Hepatocyte (in vitro differentiated cells): ENCODE measurements at places on chromosomes 1 and 21. TPM values are rescaled to one million over a fixed set of nuclear protein-coding genes. Genes with fewer than 3 reads are reported as not detected.
A peak's percentile ranks its signal among the peaks of the same experiment; 100 is the strongest.

DNA sequence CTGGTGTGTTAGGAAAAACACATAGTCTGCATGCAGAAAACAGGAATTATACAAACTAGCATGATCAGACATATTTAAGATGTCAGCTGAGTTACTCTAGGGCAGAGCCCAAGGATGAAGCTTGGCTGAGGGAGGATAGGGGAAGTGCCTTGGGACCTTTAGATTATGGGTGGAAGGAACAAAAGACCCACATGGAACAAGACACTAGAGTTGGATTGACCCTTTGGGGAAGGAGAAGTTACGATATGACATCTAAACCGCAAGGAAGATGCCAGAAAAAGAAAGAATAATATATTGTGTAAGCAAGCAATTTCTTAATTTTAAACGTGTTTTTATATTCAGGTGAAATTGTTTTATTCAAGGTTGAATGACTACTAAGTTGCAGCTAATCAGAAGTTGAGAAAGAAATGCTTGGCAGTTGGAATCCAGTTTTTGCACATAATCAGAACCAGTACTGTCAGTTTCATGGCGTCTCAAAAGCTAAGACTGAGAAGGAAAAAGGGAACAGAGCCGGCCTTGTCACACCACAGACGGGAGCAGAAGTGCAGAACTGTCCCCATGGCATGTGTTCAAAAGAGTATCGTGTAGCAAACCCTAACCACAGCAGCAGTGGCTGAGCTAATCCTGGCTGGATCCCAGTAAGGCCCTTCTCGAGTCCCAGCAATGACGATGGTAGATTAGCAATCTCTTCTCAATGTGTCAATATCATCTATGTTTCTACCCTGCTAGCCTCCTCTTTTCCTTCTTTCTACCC is 31.2 kb upstream of the IFNAR2 start:
- H3K27me3 ChIP-seq: no peaks in the 10 kb centered on the region
- no peaks in the 10 kb centered on the region for H3K36me3 ChIP-seq
- DNase-seq: no peak
- H3K4me1 ChIP-seq: peaks cover 11% of the 10 kb centered on the region

GRCh38 chr1:111190931-111191451 is 9.5 kb downstream of the DENND2D start:
- DNase-seq: peak; percentile 64
- no peak overlapping the region for H3K4me3 ChIP-seq
- peaks cover 46% of the 10 kb centered on the region for H3K4me1 ChIP-seq
- H3K36me3 ChIP-seq: no peaks in the 10 kb centered on the region
- H3K27me3 ChIP-seq: no peaks in the 10 kb centered on the region

DNA sequence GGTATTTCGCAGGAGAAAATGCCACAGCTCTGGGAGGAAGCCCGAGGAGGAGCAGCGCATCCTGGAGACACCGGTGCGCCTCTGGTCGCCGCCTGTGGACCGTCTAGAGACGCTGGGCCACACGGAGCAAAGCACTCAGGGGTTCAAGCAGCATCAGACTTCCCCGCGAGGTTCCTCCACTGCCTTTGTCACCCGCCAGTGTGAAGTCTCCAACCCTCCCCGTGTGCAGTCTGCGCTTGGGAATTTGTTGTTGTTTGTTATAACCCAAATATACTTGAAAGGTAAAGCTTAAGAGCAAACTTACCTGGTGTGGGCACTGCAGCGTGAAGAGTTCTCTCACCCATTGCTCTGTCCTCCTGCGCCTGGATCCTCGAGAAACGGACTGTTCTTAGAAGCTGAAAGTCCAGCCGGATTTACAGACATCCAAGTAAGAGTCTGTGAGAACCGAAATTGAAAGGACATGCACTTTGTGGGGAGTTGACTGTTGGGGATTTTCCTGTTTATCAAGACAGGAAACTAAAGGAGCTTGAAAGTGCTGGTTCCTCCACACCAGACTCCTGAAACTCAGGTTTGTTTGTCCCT is at the start of gene GBP4:
TSS of gene GBP4 (minus strand) at position 452 of the 582 bp plus-strand sequence. CDS start at position 344, 108 bp downstream.
- no peaks in the 10 kb centered on the region for H3K36me3 ChIP-seq
- H3K27ac ChIP-seq: no peak within 1 kb of the TSS
- no peaks in the 10 kb centered on the region for H3K4me1 ChIP-seq
- no peak within 1 kb of the TSS for H3K4me3 ChIP-seq

DNA sequence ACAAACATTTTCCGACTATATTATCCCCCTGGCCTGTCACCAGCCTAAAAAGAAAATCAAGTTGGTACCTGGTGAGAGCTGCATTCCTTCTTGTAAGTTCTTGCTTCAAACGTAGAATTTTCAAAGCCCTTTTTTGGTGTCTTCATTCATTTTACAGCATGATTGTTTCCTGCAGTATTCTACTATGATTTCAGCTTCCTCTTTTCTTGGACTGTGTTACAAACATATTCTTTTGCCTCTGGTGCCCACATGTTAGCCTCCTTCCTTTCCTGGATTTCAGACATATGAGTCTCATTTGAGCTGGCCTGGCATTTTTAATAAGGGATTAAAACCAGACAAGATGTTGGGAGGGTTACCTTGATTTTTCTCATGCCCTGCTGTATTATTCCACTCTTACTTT is 142.5 kb downstream of the PIGK start:
- H3K27me3 ChIP-seq: no peaks in the 10 kb centered on the region
- H3K4me3 ChIP-seq: no peak overlapping the region
- no peaks in the 10 kb centered on the region for H3K36me3 ChIP-seq
- H3K4me1 ChIP-seq: no peaks in the 10 kb centered on the region
- H3K27ac ChIP-seq: no peak overlapping the region
- DNase-seq: no peak

DNA sequence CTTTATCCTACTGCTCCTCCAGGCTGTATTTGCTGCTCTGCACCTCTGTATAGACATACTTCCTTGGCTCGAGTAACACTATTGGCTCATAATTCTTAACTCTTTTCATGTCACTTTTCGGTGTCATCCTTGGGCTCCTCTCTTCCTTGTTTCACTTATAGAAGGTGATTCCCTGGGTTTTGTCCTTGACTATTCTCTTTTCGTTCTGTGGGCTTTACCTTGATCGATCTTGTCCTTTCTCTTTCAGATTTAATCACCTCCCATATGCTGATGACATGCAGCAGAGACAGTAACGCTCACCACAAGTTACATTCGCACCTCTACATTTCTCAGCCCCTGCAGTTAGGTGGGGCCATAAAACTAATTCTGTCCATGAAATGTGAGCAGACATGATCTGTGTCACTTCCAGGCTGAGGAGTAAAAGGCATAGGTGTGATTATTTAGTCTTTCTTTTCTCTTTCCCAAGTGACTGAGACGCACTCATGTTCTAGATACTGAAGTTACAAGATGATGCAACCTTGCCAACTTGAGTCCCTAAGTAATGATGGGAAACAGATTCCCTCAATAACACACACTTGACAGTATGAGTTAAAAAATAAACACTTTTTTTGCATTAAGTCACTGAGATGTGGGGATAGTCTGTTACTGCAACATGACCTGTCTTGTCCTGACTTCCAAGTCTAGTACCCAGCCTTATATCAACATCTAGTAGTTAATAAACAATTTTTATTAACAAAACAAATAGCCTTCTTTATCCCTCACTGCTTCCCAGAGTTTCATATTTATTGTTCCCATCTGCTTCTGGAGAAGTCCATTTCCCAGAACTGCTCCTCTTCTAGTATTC is 49.9 kb upstream of the HAO2 start:
- H3K27me3 ChIP-seq: no peaks in the 10 kb centered on the region
- DNase-seq: no peak
- no peak overlapping the region for H3K27ac ChIP-seq
- no peaks in the 10 kb centered on the region for H3K36me3 ChIP-seq
- no peak overlapping the region for H3K4me3 ChIP-seq

DNA sequence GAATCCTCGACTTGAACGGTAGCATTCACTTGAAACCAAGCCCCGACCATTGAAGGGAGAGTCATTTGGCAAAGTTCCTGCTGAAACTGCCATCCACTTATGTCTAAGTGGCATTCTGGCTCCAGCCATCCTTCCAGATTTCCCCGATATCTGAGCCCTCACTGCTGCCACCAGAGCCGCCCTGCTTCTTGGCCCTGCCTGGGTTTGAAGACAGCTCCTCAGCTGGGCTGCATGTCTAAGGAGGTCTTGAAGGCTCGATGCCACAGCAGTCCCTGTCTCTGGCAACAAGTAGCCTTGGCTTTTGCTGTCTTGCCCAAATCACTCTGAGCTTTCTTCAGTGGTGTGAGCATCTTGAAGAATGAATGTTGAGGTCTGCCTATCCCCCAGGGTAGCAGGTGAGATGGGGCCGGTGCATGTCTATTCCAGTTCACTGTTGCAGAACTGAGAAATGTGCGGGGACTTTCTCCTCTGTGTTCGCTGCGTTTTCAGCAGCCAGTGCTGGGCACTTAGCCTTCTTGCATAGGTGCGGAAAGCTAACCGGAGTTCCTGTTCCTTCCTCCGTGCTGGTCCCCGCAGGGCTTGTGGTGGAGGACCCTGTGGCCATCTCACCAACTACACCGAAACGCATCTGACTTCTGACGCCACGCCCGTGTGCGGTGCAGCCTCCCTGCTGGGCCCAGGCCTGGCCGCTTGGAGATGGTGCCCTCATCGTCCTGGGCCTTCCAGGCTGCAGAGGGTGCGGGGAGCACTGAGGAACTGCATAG is 29.2 kb downstream of the MAN1C1 start:
- H3K4me1 ChIP-seq: peaks cover 3% of the 10 kb centered on the region
- H3K27ac ChIP-seq: no peak overlapping the region
- H3K4me3 ChIP-seq: no peak overlapping the region
- no peaks in the 10 kb centered on the region for H3K36me3 ChIP-seq
- no peaks in the 10 kb centered on the region for H3K27me3 ChIP-seq
- DNase-seq: no peak

- no peaks in the 10 kb centered on the region for H3K27me3 ChIP-seq
- no peak overlapping the region for H3K27ac ChIP-seq
- H3K36me3 ChIP-seq: no peaks in the 10 kb centered on the region
- H3K4me1 ChIP-seq: no peaks in the 10 kb centered on the region
- no peak for DNase-seq
Observed at GRCh38 chr21:41397471-41397891, 28.6 kb upstream of the MX1 start.

DNA sequence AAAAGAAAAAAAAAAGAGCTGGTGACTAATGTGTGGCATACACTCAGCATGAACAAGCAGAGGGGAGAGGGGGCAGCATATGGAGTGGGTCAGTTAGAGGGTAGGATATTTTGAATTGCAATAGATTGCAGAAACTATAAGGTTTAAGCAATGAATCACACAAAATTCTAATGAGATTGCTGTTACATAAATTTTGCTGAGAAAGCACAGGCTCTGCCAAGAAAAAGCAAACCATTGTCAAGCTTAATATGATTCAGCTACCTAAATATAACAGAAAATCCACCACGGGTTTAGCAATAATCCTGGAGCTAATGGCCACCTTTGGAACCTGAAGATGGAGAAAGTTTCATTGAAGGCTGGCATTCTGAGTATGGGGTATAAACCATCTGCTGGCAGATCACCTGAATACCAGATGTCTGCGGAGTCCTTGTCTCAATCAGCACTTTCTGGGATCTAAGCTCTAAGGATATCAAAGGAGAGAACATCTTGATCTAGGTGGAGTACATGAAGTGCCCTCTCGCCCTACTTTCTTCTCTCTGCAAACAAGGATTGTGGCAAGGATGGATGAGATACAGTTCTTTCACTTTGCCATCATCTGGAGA is 30.3 kb upstream of the ANGPTL7 start:
- peak overlapping the region; percentile 79 for H3K27ac ChIP-seq
- H3K27me3 ChIP-seq: no peaks in the 10 kb centered on the region
- peaks cover 10% of the 10 kb centered on the region for H3K4me1 ChIP-seq
- no peak overlapping the region for H3K4me3 ChIP-seq

DNA sequence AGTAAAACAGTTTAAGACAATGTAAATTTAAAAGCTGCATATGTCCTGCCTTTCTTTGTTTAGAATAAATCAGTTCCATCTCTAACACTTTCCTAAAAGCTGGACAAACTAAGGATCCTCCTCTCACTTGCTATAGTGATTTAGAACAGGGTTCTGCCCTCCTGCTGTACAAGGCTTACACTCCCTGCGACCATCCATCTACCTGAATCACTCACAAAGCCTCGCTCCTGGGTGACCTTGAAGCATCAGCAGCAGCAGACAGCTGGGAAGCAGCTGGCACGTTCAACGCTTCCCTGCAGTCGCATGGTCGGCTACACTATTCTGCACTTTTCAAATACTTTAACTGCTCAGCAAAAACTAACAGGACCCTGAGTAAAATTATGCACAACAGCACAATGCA is 128.0 kb downstream of the NTPCR start:
- H3K4me3 ChIP-seq: no peak overlapping the region
- no peak for DNase-seq
- H3K27me3 ChIP-seq: no peaks in the 10 kb centered on the region
- no peaks in the 10 kb centered on the region for H3K36me3 ChIP-seq

GRCh38 chr1:13700521-13701270 is 708 bp downstream of the PRDM2 start:
- peak overlapping the region; percentile 93 for H3K4me3 ChIP-seq
- H3K27me3 ChIP-seq: no peaks in the 10 kb centered on the region

GRCh38 chr1:25731626-25732370 is 68.2 kb upstream of the SELENON start:
- DNase-seq: no peak
- no peaks in the 10 kb centered on the region for H3K36me3 ChIP-seq
- H3K27ac ChIP-seq: no peak overlapping the region
- peaks cover 16% of the 10 kb centered on the region for H3K4me1 ChIP-seq
- H3K27me3 ChIP-seq: no peaks in the 10 kb centered on the region

GRCh38 chr1:167587872-167588271 is 34.3 kb upstream of the CREG1 start:
- H3K27me3 ChIP-seq: no peaks in the 10 kb centered on the region
- no peak for DNase-seq
- H3K27ac ChIP-seq: no peak overlapping the region
- no peaks in the 10 kb centered on the region for H3K4me1 ChIP-seq
- H3K36me3 ChIP-seq: no peaks in the 10 kb centered on the region

DNA sequence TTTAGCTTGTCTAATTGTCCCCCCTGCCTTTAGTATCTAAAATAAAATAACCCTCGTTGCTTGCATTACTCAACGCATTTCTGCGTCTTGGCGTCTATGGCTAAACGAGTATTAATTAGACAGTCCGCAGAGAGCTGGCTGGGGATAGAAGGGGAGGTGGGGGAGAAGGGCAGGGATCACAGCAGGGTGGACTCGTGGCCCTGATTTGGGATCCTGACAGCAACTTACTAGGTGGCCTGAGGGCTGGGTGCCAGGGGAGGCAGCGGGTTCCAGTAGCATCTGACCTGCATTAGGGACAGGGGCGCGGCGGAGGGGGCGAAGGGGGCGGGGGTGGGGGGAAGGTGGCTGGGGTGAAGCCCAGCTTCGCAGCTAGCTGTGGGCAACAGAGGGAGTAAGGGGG is 1.1 kb upstream of the BACE2 start:
- H3K4me3 ChIP-seq: no peak overlapping the region
- no peak for DNase-seq
- peaks cover 12% of the 10 kb centered on the region for H3K4me1 ChIP-seq
- no peaks in the 10 kb centered on the region for H3K36me3 ChIP-seq
- H3K27ac ChIP-seq: no peak overlapping the region

GRCh38 chr1:187490266-187490665 is 661.5 kb downstream of the PLA2G4A start:
- H3K4me3 ChIP-seq: no peak overlapping the region
- peaks cover 7% of the 10 kb centered on the region for H3K4me1 ChIP-seq
- no peaks in the 10 kb centered on the region for H3K36me3 ChIP-seq
- no peak for DNase-seq
- no peaks in the 10 kb centered on the region for H3K27me3 ChIP-seq

WNT2B gene
- 2.4 and 2.7 TPM in 2 replicates for total RNA-seq

HHAT gene
- 6.3 and 9.4 TPM in 2 replicates for total RNA-seq

DFFA gene
- total RNA-seq: 22.1 and 24.1 TPM in 2 replicates

RGS7 gene
- 0.73 and 1.1 TPM in 2 replicates for total RNA-seq

VPS13D gene
- total RNA-seq: 32.2 and 32.8 TPM in 2 replicates

LRRC53 gene
- not detected in 2 replicates for total RNA-seq

NBPF19 gene
- 11.5 and 13.5 TPM in 2 replicates for total RNA-seq

CD1B gene
- total RNA-seq: not detected in 2 replicates

SAMD13 gene
- 1.3 and 2.4 TPM in 2 replicates for total RNA-seq
